ENCODE measurements at places on chromosomes 6 and 20.
A peak's percentile ranks its signal among the peaks of the same experiment; 100 is the strongest.

GRCh38 chr6:1949538-1949937, 295.9 kb downstream of the GMDS start:
- DNase-seq: no peak

- DNase-seq: no peak
Measured at GRCh38 chr6:106103728-106104109, 17.6 kb downstream of the PRDM1 start.

DNA sequence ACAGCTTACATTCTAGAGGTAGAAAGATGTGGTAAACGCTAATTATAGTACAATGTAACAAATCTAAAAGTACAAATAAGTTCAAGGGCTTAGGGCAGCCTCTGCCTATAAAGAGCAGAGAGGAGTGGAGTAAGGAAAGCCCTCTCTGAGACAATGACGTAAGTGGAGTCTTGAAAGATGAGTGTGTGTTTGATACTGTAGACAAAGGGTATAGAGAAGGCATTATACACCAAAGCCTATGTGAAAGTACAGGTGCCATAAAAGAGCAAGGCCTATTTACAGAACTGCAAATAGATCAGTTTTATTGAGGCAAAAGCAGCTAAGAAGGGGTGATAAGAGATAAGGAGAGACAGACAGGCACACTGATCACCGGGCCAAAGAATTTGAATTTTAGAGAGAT, 10.9 kb downstream of the GOPC start:
- DNase-seq: no peak

GRCh38 chr20:38126932-38127621, 38.0 kb downstream of the TGM2 start:
- peak; percentile 75 for DNase-seq

GRCh38 chr20:36352843-36353553, 46.9 kb downstream of the DLGAP4 start:
- no peak for DNase-seq

GRCh38 chr20:29742699-29743100, 1514.8 kb upstream of the DEFB115 start:
- DNase-seq: no peak

DNA sequence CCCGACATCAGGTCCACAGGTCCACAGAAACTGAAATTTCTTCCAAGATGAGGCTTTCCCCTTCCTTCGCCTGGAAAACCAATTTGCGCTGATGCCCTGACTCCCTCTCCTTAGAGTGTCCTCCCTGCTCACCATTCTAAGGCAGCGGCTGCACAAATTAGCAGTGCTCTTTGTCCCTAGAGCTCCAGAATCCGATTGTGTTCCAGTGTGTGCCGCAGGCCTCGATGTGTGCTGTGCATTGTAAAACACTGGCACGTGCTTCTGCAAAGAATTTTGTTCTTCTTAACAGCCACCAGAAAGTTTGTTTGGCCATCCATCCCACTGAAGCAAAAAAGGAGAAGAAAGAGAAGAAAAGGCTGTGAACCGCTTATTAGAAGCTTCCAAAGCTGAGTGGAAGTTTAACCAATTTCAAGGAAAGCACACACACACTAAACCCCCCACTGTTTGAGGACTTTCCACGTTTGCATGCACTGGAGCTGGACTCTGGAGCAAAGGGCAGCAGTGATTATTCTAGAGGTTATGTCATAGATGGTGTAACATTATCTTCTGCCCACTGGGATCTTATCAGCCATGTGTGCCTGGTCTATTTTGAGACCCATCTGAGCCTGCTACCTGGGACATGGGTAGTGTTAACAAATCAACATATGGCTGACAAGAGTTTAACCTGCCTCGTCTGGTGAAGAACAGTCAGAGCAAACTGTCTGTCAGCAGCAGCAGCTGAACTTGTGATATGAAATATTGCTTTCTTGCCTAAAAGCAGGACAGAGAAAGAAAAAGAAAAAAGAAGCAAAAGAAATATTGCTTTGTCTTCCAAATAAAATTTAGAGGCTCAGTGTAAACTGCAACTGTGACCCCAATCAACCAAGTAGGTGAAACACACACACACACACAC, 64.9 kb upstream of the RREB1 start:
- DNase-seq: peak; percentile 20

DNA sequence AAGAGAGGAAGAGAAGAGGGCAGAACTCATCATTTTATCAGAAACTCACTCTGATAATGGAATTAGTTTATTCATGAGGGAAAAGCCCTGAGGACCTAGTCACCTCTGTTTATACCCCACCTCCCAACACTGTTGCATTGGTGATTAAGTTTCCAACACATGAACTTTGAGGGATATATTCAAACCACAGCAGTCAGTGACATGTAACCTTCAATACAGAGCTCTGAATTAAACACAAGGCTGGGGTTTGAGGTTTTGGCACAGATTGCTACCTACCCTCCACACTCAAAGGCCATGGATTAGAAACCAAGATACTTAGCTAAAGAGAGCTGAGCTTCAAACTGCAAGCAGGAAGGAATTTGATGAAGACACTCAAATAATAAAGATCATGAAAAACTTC, 48.5 kb upstream of the MOCS1 start:
- DNase-seq: no peak

DNA sequence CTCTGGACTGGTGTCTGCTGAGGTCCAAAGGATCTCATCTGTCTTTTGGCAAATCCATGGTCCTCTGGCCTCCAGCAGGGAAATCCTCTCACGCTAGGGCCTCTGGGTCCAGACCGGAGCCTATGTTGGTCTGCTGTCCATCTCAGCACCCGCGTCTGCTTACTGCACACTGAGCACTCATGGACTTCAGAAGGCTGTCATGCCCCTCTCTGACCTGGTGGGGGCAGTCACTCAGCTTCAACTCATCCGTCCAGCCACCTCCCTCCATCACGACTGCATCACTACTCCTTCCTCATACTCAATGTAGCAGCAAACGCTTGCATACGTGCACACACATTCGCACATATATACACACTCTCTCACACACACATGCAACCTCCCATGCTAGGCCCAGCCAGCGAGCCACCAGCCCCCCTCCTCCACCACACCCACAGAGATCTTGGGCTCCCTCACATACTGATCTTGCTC, 33.3 kb downstream of the GABRR2 start:
- DNase-seq: peak; percentile 25

- no peak for DNase-seq
Measured at GRCh38 chr6:122677406-122677805, 67.2 kb downstream of the PKIB start.

DNA sequence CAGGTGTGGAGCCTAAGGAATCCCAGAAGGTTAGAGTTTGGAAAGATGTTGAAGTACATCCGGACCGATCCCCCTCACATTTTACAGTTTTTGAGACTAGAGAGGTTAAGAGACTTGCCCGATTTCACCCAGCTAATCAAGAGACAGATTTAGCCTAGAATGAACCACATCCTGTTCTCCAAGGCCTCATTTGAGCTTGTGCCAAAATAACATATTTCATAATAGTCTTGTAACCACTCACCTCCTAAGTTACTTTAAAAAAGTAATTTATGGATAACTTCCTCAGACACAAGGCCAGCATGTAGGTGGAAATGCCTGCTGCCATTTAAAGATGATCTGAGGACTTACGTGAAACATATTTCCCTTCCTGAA, 39.8 kb upstream of the ARHGAP18 start:
- no peak for DNase-seq

DNA sequence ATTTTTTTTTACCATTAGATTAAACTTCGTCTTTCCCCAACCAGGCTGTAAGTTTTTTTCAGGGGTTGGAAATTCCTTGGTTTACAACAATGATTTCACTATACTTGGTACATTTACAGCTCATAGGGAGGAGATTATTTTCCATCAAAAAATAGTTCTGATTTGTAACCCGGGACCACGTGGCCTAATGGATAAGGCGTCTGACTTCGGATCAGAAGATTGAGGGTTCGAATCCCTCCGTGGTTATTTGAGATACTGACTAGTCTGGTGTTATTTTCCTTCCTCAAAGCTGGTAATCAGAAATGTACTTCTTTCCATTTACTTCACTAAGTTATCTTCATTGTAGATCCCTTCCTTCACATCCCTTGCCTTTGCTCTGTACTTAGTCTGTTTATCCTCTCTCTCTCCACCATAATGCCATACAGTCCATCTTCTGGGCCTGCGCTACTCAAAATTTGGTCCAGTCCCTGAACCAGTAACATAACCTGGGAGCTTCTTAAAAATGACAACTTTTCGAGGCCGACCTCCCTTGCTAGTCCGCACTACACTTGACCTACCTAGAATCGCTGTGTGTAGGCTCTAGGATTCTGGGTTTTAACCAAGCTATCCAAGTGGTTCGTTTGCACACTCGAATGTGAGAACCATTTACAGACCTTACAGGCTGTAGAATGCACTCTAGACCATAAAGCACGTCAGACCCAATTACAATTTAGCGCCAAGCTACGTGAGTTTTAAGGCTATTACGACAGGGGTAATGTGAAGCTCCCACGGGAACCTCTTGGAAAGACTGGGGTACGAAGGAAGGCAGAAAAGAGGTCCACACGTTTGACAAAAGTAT, 42.1 kb upstream of the BTN3A2 start:
- peak; percentile 89 for DNase-seq

DNA sequence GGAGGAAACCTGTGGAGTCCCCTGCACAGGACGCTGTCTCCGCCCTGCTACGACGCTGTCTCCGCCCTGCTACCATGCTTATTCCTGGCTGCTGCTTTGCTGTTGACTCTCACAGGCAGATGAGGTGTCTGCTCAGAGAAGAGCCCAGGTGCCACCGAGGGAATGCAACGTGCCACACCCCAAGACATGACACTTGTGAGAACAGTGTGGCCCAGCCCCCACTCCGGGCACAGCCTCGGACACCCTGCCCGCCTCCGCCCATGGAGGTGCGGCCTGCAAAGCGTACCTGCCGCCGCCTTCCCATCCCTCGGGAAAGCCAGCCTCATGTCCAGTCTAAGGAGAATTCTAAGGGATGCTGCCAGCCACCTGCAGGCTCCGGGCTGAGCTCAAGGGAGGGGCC, 15.6 kb upstream of the MRGBP start:
- DNase-seq: no peak

- no peak for DNase-seq
Measured at GRCh38 chr20:51419231-51419630, 123.3 kb downstream of the NFATC2 start.

DNA sequence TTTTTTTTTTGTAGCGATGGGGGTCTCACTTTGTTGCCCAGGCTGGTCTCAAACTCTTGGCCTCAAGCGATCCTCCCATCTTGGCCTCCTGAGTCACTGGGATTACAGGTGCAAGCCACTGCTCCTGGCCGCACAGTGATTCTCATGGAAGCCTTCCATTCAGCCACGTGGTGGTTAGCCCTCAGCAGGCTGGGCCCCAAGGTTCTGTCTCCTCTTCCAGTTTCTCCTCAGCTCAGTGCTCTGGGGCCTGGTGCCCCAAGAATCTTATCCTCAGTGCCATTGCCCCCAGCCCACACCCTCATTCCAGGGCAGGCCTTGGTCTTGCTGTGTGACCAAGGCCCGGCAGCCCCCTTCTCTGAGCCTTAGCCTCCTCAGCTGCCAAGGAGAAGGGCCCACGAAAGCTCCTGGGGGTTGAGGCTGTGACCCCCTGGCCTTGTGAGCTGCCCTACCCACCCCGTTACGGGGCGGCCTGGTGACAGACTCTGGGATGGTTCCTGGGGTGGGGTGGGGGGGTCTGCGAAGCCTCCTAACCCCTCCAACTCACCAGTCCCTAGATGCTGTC, 16.4 kb downstream of the SRC start:
- no peak for DNase-seq

- no peak for DNase-seq
Measured at GRCh38 chr6:133017581-133017980, 203.2 kb downstream of the RPS12 start.

DNA sequence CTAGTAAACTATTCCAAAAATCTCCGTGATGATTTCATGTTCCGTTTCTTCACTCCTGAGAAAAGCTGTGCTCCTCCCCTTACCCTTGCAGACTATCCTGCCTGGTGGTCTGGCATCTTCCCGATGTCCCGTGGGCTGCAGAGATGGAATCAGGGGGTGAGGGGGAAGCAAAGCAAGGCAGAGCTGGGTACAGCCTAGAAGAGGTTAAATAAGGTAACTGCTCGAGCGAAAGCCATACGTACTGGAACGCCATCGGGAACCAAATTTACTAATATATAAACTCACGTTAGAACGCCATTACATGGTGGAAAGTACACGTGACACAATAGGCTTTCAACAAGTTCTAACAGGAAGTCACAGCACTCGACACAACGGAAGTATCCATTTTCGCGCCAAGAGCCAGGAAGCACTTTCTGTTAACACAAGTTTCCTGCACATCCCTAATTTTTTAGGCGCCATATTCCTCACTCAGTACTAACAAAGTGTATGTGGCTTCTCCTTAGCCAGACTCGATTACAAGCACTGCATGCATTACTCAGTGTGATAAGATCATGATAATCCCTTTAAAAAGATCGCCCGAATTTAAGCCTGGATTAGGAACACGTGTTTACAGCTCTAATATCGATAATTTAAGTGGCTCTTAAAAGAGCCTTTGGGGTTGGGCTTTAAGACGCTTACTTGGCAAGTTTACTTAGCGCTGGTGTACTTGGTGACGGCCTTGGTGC, 101.6 kb upstream of the PRSS16 start:
- no peak for DNase-seq

GRCh38 chr6:66897576-66897975, 1190.5 kb upstream of the EYS start:
- no peak for DNase-seq

GRCh38 chr6:33433001-33433543, 13.2 kb downstream of the SYNGAP1 start:
- no peak for DNase-seq

- DNase-seq: no peak
Measured at GRCh38 chr20:36573798-36574365, 485 bp downstream of the TGIF2 start.

GRCh38 chr6:117985916-117986315, 78.9 kb downstream of the SLC35F1 start:
- DNase-seq: no peak

- no peak for DNase-seq
Measured at GRCh38 chr20:56788041-56788670, 159.1 kb downstream of the TFAP2C start.

- DNase-seq: no peak
Measured at GRCh38 chr6:163744256-163744925, 329.9 kb downstream of the QKI start.

DNA sequence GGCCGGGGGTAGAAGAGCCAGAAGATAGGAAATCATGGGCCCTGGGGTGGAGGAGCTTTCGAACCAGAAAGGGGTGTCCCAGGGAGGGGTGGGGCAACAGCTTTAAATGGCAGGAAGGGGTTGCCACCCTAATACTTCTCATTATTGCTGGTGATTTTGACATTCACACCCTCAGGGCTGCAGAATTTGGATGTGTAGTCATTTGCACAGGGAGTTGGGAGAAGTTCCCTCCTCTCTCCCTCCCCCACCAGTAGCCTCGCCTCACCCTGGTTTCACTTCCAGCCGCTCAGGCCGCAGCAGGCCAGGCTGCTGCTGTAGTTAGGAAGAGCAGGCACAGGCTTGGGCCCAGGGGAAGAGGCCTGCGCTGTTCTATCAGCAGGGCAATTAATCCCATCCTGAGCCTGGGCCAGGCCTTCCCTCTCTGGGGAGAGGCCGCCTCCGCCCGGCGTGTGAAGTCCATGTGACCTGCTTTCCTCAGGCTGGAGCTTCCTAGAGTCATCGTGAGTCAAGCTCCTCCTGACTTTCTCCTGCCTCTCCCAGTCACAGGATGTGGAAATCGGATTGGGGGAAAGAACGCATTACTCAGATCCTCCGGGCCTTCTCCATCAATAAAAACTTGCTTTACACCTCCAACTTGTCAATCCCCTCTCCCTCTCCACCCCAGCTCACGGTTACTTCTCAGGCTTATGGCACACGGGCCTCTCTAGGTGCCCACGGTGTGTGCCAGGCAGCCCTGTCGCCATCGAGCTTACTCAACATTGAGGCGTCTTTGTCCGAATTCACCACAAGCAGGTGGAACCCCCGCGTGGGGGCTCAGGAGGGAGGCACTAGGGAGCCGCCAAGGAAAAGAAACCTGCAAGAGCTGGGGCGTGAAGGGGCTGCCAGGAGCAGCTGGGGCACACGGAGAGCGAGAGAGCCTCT, 7.8 kb downstream of the ADTRP start:
- DNase-seq: no peak

All from NCI-H1694 (cell line).